ENCODE measurements at places on chromosomes 13 and 19.

DNA sequence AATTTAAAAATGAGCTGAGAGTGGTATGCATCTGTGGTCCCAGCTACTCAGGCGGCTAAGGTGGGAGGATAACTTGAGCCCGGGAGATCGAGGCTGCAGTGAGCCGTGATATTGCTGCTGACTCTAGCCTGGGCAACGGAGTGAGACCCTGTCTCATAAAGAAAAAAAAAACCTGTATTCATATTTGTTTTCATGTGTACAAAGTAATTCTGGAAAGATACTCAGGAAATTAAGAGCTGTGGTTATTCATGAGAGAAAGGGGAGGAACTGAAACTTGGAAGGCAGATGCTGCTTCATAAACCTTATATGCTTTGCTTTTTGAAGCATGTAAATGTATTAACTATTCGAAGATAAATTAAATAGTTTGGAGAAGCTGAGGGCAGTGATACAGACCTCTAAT lies 8.8 kb upstream of the RLN3 start:
- no peak for DNase-seq

GRCh38 chr13:73089213-73089612 lies 30.4 kb downstream of the KLF5 start:
- DNase-seq, result no peak

- no peak for DNase-seq
Measured at GRCh38 chr19:1766800-1767352, 13.6 kb downstream of the ONECUT3 start.

- DNase-seq, result no peak
Measured at GRCh38 chr13:110914081-110914330, 863 bp downstream of the ANKRD10 start.

- no peak for DNase-seq
Measured at GRCh38 chr13:95833719-95834118, 156.8 kb downstream of the DNAJC3 start.
